Trophoblast cell (in vitro differentiated cells and primary cell): ENCODE measurements at places on chromosomes 4 and X.

DNA sequence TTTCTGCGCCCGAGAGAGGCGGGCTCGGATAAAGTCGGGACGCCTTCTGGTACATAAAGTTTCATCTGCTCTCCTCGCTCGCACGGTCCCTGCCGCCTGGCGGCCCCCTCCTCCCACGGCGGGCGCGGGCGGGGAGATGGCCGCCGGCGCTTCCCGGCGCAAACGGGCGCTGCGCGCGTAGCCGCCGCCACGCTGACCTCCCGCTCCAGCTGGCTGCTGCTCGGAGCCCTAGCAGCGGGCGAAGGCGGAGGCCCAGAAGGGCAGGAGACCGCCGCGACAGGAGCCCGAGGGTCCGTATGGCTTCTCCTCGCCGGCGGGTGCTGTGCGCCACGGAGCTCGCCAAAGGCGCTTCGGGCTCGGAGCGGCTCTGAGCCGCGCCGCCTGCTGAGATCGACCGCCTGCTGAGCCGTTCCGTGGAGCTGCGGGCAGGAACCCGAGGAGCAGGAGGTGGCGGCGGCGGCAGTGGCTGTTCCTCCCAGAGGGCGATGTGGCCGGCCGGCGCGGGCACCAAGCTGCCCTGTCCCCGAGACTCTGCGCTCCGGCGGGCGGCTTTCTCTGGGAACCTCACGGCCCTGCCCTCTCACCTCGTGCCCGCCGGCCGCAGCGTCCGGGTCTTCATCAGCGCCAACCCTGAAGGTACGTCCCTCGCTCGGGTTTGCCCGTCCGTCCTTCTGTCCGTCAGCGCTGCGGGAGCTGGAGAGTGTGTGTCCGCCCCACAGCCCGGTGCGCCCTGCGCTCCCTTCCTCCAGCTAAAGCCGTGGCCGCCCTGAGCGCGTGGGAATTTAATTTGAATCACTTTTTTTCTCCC, at the start of gene NWD2:
NWD2 (plus strand) TSS at position 161 of the 808 bp plus-strand sequence; CDS start at position 486, 325 bp downstream.
- H3K27me3 ChIP-seq, result peaks cover 34% of the 10 kb centered on the region
- H3K27ac ChIP-seq, result no peak within 1 kb of the TSS
- peaks cover 12% of the 10 kb centered on the region for H3K4me1 ChIP-seq
- H3K36me3 ChIP-seq, result no peaks in the 10 kb centered on the region

- no peaks in the 10 kb centered on the region for H3K27me3 ChIP-seq
- no peaks in the 10 kb centered on the region for H3K36me3 ChIP-seq
- H3K4me1 ChIP-seq, result no peaks in the 10 kb centered on the region
- H3K27ac ChIP-seq, result no peak overlapping the region
- no peak overlapping the region for H3K4me3 ChIP-seq
Measured at GRCh38 chr4:111360906-111361305, 738.0 kb upstream of the PITX2 start.

DNA sequence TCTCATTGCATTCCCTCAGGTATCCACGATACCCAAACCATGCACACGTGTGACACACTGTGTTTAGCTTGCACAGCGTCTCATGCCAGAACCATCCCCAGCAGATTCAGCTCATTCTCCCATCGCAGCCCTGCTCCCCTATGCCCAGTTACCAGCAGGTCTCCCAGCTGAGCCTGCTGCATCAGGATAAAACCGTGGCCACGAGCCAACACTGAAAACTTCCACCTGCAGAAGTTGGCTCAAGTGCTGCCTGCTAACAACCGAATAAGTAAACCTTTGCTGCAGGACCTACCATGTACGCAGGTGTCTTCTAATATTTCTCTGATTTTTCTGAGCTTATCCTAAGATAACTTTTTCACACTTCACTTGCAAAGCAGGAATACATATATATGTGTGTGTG, 120.4 kb upstream of the STS start:
- H3K36me3 ChIP-seq, result no peaks in the 10 kb centered on the region
- DNase-seq, result no peak
- H3K27ac ChIP-seq, result no peak overlapping the region
- H3K4me3 ChIP-seq, result no peak overlapping the region
- H3K4me1 ChIP-seq, result no peaks in the 10 kb centered on the region

GRCh38 chrX:47098338-47099094, 20.3 kb downstream of the RGN start:
- no peaks in the 10 kb centered on the region for H3K27me3 ChIP-seq
- H3K4me1 ChIP-seq, result no peaks in the 10 kb centered on the region
- DNase-seq, result no peak
- no peak overlapping the region for H3K4me3 ChIP-seq
- H3K27ac ChIP-seq, result no peak overlapping the region

GRCh38 chr4:80017125-80017854, 55.7 kb downstream of the ANTXR2 start:
- H3K4me1 ChIP-seq, result peaks cover 4% of the 10 kb centered on the region
- peaks cover 1% of the 10 kb centered on the region for H3K36me3 ChIP-seq
- H3K27me3 ChIP-seq, result no peaks in the 10 kb centered on the region
- no peak overlapping the region for H3K4me3 ChIP-seq

DNA sequence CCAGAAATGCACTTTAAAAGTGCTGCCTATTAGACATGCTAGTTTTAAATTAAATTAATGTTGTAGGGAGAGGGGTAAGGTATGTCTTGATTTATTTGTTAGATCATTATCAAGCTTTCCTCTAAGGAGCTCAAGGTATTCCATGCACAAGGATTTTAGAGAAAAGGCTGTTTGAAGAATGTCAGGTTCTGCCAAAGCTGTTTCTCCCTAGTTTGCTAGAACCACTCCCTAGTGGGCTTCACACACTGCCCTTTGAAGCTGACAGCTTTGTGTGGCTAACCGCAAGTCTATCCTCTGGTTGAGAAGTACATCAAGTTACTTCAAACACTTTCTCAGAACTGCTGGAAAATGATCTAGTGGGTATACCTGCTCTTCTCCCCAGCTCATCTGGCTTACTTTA, 32.3 kb downstream of the RASL11B start:
- no peak overlapping the region for H3K4me3 ChIP-seq
- DNase-seq, result no peak
- H3K27me3 ChIP-seq, result no peaks in the 10 kb centered on the region

- DNase-seq, result no peak
- H3K36me3 ChIP-seq, result no peaks in the 10 kb centered on the region
- no peaks in the 10 kb centered on the region for H3K27me3 ChIP-seq
- no peak overlapping the region for H3K27ac ChIP-seq
Measured at GRCh38 chrX:129719268-129719667, 19.5 kb upstream of the XPNPEP2 start.

DNA sequence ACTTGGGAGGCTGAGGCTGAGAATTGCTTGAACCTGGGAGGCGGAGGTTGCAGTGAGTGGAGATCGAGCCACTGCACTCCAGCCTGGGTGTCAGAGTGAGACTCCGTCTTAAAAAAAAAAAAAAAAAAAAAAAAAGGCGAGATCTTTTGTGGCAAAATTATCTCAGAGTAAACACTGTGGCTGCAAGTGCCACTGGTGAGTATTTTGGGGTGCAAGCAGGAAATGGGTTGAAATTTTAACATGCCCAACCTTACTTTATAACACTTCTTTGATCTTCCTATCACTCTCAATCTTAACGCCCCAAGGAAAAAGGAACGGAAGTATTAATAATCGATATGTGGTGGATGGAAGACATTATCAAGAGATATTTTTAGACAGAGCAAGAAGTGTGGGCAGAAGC, 32.1 kb downstream of the SLC34A2 start:
- no peak overlapping the region for H3K27ac ChIP-seq
- no peaks in the 10 kb centered on the region for H3K4me1 ChIP-seq
- H3K36me3 ChIP-seq, result no peaks in the 10 kb centered on the region
- no peaks in the 10 kb centered on the region for H3K27me3 ChIP-seq

DNA sequence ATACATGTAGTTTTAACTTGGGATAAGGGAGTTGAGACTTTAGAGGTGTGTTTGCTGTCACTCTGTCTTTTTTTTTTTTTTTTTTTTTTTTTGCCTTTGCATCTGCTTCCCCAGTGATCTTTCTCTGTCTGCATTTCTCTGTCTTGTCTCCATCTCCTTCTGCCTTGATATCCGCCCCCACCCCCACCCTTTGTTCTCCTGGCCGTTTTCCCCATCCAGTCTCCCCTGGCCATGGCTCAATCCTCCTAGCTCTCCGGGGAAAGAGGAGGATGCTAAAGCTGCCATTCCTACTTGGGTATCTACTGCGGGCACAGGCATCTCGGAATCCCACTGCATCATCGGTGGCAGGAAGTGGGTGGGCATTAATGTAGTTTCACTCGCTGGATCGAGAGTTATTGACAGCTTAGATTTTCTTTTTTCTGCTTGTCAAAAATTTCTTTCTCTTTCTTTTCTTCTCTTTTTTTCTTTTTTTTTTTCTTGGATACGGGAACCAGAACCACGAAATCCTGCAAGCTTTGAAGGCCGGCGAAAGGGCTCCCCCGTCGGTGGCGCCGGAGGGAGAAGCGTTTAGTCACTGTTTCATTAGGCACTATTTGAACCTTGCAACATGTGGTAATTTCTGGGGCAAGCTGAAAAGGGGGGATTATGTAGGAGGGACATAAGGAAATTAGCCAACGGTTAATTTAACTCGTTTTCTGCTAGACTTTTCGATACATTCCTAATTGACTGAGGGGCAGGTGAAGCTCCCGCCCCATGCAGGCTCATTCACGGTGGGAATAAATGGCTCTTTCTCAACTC, 8.2 kb downstream of the GSX2 start:
- H3K27ac ChIP-seq, result no peak overlapping the region
- H3K27me3 ChIP-seq, result peaks cover 24% of the 10 kb centered on the region
- no peak for DNase-seq
- H3K36me3 ChIP-seq, result no peaks in the 10 kb centered on the region
- H3K4me3 ChIP-seq, result no peak overlapping the region

- H3K4me1 ChIP-seq, result no peaks in the 10 kb centered on the region
- H3K36me3 ChIP-seq, result no peaks in the 10 kb centered on the region
- H3K27ac ChIP-seq, result no peak overlapping the region
- H3K27me3 ChIP-seq, result no peaks in the 10 kb centered on the region
Measured at GRCh38 chrX:100804780-100805179, 15.4 kb upstream of the CSTF2 start.

GRCh38 chr4:85573270-85573669, 98.3 kb downstream of the ARHGAP24 start:
- H3K4me3 ChIP-seq, result no peak overlapping the region
- DNase-seq, result no peak
- H3K36me3 ChIP-seq, result peaks cover 3% of the 10 kb centered on the region
- H3K27me3 ChIP-seq, result no peaks in the 10 kb centered on the region
- no peaks in the 10 kb centered on the region for H3K4me1 ChIP-seq

- no peak overlapping the region for H3K4me3 ChIP-seq
- H3K27me3 ChIP-seq, result no peaks in the 10 kb centered on the region
- DNase-seq, result no peak
- H3K4me1 ChIP-seq, result no peaks in the 10 kb centered on the region
Measured at GRCh38 chr4:113810906-113811305, 49.4 kb upstream of the CAMK2D start.

GRCh38 chrX:21674430-21675186, 16.5 kb upstream of the KLHL34 start:
- H3K4me1 ChIP-seq, result no peaks in the 10 kb centered on the region
- no peak for DNase-seq

GRCh38 chr4:159075531-159075932, 27.3 kb upstream of the RAPGEF2 start:
- H3K27ac ChIP-seq, result no peak overlapping the region
- DNase-seq, result no peak
- no peak overlapping the region for H3K4me3 ChIP-seq
- no peaks in the 10 kb centered on the region for H3K27me3 ChIP-seq
